ENCODE measurements at places on chromosomes 7 and 10. TPM values are rescaled to one million over a fixed set of nuclear protein-coding genes. Genes with fewer than 3 reads are reported as not detected.

The ARHGEF35 gene
- 0.75 TPM for total RNA-seq

The VSTM4 gene
- 17.7 TPM for total RNA-seq

The WDR37 gene
- 4.4 TPM for total RNA-seq

The CALHM3 gene
- total RNA-seq: not detected

The CBLL1 gene
- 44.1 TPM for total RNA-seq

The SFRP4 gene
- total RNA-seq: 25.7 TPM

The LRIT1 gene
- total RNA-seq: not detected

The OR2A12 gene
- total RNA-seq: not detected

The CHN2 gene
- total RNA-seq: 8.7 TPM

The VAX1 gene
- total RNA-seq: not detected

The BICC1 gene
- total RNA-seq: 9.3 TPM

The ATP6V0E2 gene
- 29.5 TPM for total RNA-seq
